ENCODE measurements at places on chromosomes 5 and 9. TPM values are rescaled to one million over a fixed set of nuclear protein-coding genes. Genes with fewer than 3 reads are reported as not detected.

DNA sequence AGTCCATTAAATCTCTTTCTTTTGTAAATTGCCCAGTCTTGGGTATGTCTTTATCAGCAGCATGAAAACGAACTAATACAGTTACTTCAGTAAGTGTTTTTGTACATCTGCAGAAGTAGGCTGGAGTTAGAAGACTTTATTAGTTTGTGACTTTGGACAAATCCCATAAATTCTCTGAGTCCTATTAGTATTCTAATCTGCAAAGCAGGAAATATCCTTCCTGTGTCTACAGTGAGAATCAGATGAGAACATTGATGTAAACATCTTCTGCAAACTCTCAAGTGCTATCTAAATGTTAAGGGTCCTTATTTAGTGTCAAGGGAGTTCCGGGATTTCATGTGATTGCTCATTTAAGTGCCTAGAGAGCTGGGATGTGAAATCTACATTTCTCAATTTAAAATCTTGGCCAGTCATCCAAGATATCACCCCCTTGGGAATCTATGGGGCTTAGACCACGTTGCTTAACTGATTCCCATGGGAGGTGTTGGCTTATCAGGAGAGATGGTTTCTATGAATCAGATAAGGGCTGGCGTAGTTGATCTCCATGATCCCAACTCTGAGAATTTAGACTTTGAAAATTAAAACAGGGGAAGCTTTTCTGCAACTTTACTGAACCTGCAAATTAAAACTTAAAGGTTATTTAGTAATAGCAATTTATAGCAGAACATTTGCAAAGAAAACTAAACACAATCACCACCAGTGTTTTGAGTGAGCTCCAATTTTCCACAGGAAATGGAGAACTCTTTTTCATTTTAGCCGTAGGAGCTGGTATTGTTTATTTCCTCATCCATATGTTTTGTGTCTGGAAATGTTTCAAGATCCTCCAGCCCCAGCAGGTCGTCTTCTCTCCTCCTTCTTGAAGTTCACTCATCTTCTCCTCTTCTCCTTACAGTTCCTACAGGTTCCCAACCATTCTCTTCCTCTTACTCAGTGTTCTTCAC, 241.6 kb upstream of the CD180 start:
- no peak for DNase-seq

- DNase-seq: no peak
Measured at GRCh38 chr9:17793713-17794622, 215.1 kb downstream of the SH3GL2 start.

Gene PPP3R2
- not detected for polyA plus RNA-seq

GRCh38 chr5:61599370-61600122, 267.5 kb downstream of the ZSWIM6 start:
- DNase-seq: peak; percentile 73

DNA sequence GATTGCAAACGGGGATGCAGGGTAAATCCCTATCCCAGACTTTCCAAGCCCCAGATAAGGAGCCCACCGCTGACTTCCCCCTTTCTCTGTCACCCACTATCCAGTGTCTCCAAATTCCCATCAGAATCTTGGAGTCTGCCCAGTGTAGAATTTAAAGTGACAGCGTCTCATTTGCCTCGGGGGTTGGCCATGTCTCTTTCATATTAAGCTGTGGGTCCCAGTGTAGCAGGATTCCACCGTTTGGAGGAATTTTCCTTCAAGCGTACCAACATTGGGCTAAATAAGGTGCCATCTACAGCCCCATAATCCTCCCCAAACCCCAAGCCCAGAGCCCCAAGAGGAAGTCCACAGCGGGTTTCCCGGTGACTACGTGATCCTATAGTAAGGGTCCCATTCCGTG, 1.1 kb downstream of the BRINP1 start:
- no peak for DNase-seq

GRCh38 chr5:93209476-93209875, 371.5 kb downstream of the NR2F1-AS1 start:
- no peak for DNase-seq

DNA sequence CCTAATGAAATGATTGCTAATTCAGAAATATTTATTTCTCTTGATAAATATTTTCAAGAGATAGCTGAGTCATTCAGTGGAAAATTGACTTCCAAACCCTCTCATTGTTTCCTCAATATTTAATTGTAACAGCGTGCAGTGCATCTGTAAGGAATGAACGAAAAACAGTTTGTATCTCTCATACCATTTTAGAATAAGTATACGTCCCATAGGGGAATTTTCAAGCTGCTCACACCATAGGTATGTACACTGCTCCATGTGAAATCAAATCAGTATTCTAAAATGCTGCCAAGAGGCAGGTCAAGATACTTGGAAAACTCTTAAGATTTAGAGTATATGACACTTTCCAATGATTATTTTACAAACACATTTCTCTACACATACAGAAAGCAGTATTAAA, 202.2 kb downstream of the ARL15 start:
- no peak for DNase-seq

Measured in right cardiac atrium (tissue), 5 donors.